ENCODE measurements at places on chromosomes 3 and 15. TPM values are rescaled to one million over a fixed set of nuclear protein-coding genes. Genes with fewer than 3 reads are reported as not detected.

The LSAMP gene
- total RNA-seq = 0.14 TPM

The KCNAB1 gene
- total RNA-seq = 0.42 TPM

The ATP10A gene
- 0.42 TPM for total RNA-seq

The BCHE gene
- 0.92 TPM for total RNA-seq

The COL6A5 gene
- total RNA-seq = not detected

The PLIN1 gene
- 0.07 TPM for total RNA-seq

The SLC12A1 gene
- not detected for total RNA-seq

The IGF1R gene
- 28.0 TPM for total RNA-seq

The CPB1 gene
- total RNA-seq = not detected

The LRRC34 gene
- total RNA-seq = 0.85 TPM

The EPHB1 gene
- not detected for total RNA-seq

The UBAP1L gene
- total RNA-seq = 0.35 TPM

Data from airway epithelial cell (primary cell).